ENCODE measurements at places on chromosomes 2 and 18.

- no peak for DNase-seq
These were observed 5.0 kb downstream of the ARL4C start for GRCh38 chr2:234491897-234492296.

GRCh38 chr18:66599190-66599589 lies 4.7 kb downstream of the CDH19 start:
- no peak for DNase-seq

DNA sequence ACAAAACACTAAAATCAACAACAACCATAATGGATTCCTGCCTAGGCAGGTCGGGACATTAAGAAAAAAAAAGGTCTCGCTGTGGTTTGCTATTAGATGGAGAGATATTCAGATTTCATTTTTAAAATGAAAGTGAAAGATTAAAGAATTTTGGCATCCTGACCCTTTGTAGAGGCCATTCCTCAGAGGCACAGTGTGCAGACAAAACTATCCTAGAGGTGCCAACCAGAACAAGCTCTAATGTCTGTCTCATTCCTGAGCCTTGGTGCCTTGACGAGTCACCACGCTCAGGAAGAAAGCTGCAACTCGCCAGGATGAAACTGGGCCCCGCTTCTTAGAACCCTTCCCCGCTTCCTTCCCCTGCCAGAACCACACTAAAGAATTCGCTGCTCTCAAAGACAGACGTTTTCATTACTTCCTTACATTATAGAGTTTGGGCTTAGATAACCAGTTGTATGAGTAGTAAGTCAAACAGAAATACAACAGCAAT lies 156.0 kb downstream of the TGIF1 start:
- DNase-seq, result no peak

- DNase-seq, result no peak
These were observed at the start of gene ASPRV1 for GRCh38 chr2:69961496-69961895. Gene ASPRV1, minus strand, starts transcription at chr2:69961631. Its CDS starts 195 bp downstream, at chr2:69961436.

GRCh38 chr2:28661589-28662001 lies 90.0 kb upstream of the PPP1CB start:
- DNase-seq, result no peak

DNA sequence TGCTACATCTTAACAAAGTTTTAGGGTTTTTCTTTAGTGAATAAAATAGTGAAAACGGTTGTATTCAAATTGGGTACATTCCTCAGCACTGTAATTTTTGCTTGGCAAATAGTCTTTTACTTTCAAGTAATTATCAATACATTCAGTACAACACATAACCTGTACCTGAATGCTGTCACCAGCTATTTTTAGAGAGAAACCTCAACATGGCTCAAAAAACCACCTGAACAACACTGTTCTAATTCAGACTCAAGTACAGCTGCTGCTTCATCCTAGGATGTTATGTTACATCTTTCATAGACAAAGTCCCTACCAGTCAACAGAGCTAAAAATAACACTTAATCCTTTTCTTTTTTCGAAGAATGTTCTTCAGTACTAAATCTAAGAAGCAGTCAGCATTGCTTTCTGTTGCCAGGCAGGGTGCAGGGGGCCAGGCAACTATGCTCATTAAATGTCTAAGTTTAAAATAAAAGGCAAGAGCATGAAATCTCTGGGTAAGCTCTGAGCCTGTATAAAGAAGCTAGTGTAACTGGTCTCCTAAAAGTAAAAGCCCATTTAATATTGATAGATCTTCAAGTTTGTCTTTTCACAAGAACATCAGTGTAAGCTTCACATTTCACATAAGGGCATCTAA lies 20.5 kb downstream of the PDIA6 start:
- DNase-seq, result no peak

DNA sequence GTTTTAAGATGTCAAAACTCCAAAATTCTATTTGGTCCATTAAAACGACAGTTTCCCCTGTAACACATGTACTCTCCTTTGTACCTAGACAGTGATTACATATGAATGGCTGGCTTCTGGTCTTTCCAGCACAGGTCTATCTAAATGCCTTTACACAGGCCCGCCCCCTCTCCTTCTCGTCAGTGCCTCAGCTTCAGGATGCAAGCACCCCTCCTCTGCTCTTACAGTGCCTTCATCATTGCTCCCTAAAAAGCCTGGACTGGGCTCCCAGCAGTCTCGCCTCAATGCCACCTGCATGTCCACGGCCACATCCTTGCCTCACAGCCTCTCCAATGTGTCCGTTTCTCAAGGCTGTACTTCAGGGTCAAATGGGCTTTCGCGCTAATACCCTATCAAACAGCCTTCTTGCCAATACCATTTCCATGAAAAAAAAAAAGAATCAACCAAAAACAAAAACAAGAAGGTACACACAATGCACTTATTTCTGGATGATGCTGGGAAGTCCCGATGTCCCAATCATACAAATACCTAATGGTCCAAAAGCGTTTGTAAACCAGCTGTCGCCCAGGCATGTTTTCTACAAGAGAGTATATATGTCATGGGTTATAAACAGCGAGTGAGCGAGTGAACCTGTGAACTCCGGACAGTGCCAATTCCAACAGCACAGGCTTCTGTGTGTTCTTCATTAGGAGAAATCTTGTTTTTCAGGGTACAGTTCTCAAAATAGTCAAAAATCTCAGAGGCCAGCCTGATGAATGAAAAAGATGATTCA lies 77.2 kb downstream of the EIPR1 start:
- DNase-seq, result no peak

DNA sequence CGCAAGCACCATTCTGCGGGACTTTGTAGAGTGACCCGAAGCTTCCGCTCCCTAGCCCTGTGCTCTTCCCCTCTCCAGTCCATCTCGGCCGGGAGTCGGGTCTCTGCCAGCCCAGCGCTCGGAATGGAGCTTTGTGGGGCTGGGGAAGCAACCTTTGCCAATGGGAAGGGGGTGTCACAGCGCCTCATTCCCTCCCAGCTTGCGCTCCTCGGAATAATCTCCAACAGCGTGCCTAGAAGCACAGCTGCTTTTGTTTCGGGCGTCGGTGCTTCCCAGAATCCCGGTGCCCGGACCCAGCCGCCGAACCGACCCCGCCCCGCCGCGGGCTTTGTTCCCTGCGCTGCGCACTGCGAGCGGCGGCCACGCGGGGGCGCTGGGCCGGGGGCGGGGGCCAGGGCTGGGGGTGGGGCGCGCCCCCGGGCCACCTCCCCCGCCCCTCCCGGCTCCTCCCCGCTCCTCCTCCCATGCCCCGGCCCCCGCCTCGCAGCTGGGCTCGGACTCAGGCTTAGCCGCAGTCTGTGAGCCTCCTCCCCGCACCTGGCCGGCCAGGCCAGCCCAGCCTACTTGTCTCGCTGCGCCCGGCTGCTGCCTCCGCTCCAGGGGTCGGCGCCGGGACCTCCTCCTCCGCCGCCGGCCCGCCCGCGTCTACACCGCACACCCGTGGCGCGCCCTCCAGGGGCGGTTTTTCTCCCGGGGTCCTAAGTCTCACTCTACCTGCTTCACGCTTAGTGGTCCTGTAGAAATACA lies 77.7 kb upstream of the SMAD2 start:
- peak; percentile 67 for DNase-seq

DNA sequence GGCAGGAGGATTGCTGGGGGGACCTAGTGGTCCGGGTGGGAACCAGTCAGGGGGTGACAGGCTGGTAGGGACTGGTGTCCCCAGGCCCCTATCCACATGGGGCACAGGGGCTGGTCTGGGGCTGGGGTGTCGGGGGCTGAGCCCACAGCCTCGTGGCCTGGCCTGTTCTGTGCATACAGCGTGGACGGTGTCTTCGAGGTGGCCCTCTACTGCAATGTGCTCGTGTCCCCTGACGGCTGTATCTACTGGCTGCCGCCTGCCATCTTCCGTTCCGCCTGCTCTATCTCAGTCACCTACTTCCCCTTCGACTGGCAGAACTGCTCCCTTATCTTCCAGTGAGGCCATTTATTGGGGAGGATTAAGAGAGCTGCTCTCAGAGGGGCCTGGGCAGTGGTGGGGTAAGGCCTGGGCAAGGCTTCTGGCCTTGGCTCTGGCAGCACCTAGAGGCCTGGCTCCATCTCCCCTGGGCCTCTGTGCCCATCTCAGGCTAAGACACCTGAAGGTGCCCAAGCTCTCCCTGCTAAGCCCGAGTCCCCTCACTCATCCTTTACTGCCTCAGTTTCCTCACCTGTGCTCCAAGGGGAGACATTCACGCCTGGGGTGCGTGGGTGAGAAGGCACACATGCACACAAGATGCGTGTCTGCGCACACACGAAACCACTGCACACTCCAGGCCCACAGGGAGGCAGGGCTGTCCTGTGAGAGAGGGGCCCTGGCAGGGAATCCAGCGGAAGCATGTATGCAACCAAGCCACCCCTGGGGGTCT lies 1.9 kb downstream of the CHRNG start:
- no peak for DNase-seq

DNA sequence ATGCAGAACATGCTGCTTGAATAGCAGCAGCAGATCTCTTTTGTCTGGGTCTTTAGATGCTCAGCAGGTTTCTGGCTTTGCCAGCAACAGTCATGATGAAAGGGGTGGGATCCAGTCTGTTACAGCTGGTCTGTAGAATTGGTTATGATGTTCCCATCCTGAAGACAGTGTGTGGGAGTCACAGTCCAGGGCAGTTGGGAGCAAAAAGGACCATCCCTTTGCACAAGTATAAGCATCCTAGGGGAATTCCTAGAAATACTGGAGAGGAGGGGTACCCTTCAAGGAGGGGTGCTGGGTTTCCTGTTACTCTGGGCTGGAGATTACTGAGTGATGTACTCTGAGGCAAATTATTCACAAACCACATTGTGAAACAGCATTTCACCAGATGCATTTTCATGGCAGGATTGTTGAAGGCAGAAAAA lies 119.9 kb upstream of the RND3 start:
- no peak for DNase-seq

DNA sequence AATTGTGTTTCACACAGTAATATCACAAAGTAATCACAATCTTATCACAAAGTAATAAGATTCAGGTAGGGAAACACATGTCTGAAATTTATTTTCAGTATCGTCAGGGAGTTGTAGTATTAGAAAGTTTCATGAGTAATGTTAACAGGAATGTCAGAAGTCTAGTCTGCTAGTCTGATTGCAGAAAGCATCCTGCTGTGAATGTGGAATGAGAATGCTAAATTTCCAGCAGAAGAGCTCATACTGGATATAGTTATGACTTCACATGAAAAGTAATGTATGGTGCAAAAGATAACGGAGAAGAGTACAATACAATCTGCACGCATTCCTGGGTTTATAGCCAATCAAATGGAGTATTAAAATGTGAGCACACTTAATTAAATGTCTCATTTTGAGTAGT lies 494.7 kb upstream of the SETBP1 start:
- no peak for DNase-seq

- no peak for DNase-seq
These were observed 60.8 kb upstream of the SPOPL start for GRCh38 chr2:138440759-138441158.

DNA sequence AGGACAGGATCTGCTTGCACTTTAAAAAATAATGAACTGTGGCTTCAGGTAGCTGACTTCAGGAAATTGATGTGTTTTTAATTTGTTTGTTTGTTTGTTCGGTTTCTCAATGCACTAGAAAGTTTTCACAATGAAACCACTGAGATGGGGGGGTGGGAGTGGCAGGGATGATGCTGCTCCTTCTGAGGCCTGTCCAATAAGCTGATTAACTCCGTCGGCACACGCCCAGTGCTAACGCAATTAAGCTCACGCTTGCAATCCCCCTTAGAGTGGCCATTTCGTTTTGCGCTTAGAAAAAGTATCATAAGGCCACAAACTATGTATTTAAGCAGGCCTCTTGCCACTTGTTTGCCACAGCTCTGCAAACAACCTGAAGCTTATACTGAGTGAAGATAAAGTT lies 12.5 kb upstream of the GPR39 start:
- no peak for DNase-seq

DNA sequence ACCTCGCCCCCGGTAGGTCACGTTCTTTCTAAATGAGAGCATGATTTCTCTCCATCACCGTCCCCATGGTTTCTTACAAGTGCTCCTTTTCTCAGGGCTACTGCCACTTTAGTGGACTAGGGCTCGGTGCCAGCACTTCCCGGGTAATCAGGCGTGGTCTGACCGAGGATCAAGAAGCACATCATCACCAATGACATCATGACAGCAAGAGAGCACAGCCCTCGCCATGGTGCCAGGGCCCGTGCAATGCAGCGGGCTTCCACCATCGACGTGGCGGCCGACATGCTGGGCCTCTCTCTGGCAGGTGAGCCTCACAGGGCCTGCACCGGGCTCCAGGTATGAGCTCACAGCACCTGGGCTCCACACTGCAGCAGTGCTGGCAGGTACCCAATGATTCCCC lies 75.2 kb downstream of the INPP4A start:
- DNase-seq, result no peak

GRCh38 chr2:85861650-85862049 lies 27.1 kb downstream of the ST3GAL5 start:
- no peak for DNase-seq

- no peak for DNase-seq
These were observed 16.4 kb downstream of the ALPK2 start for GRCh38 chr18:58612315-58613055.

- DNase-seq, result no peak
These were observed 405.8 kb downstream of the EPHA4 start for GRCh38 chr2:221166292-221166691.

DNA sequence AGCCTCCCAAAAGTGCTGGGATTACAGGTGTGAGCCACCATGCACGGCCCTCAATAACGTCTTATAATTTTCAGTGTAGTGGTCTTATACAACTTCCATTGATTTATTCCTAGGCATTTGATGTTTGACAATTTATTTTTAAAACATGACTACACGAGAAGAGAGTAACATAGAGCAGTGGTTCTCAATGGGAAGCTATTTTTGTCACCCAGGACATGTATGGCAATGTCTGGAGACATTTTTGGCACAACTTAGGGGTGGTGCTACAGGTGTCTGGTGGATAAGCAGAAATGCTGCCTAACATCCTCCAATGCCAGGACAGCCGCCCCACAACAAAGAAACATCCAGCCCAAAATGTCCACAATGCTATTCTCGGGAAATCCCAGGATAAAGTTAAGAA lies 12.7 kb upstream of the ANXA4 start:
- no peak for DNase-seq

DNA sequence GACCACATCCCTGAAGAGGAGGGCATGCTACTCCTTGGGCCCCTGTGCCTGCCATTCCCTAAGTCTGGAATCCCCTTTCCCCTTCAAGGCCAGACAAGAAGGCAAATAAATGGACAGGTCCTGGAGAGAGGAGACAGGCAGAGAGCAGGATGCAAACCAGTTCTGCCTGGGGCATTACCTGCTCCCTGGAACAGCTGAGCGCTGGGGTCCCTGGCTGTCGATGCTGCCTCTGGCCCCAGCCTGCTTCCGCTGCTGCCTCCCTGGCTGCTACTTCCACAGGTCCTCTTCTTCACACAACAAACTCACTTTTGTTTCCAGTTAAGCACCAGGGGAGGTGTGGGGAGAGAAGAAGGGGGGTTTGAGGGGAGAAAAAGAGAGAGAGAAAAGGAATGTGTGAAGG lies 53.1 kb downstream of the SLC4A5 start:
- no peak for DNase-seq

- DNase-seq, result no peak
These were observed 1530.9 kb upstream of the LRRTM1 start for GRCh38 chr2:81835321-81836000.

GRCh38 chr18:1052301-1052700 lies 147.6 kb downstream of the ADCYAP1 start:
- DNase-seq, result no peak

Data from HuH-7 (cell line).